Stimulated activated CD4-positive, alpha-beta T cell treated with anti-CD3 and anti-CD28 coated beads, Interleukin-1b, Interleukin-23, amount 100 ng/mL, for 48 hours (primary cell): ENCODE measurements at places on chromosomes 11 and 22.

- DNase-seq: no peak
Measured at GRCh38 chr11:18259259-18259658, 6.8 kb upstream of the SAA1 start.

GRCh38 chr11:82901922-82902485 lies 468 bp downstream of the DDIAS start:
- DNase-seq: no peak

DNA sequence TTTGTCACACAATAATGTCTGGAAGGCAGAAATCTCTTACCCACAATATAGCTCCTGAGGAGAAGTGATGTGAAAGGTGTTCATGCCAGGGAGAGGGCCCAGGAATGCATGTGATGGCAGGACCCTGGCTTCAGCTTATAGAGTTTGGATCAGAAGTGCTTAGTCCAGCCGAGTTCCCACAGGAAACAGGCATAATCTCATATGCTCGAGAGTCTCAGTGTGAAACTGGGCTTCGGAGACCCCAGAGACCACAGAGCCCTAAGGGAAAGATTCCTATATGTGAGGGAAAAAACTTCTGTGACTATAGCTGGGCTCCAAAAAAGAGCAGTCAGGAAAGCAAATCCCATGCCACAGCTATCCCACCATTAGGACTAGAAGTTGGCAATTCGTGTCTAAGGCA lies at the start of gene OR52N5:
TSS of gene OR52N5 (minus strand) at position 101 of the 400 bp plus-strand sequence. CDS start 4,721 bp downstream, outside the sequence.
- DNase-seq: no peak

DNA sequence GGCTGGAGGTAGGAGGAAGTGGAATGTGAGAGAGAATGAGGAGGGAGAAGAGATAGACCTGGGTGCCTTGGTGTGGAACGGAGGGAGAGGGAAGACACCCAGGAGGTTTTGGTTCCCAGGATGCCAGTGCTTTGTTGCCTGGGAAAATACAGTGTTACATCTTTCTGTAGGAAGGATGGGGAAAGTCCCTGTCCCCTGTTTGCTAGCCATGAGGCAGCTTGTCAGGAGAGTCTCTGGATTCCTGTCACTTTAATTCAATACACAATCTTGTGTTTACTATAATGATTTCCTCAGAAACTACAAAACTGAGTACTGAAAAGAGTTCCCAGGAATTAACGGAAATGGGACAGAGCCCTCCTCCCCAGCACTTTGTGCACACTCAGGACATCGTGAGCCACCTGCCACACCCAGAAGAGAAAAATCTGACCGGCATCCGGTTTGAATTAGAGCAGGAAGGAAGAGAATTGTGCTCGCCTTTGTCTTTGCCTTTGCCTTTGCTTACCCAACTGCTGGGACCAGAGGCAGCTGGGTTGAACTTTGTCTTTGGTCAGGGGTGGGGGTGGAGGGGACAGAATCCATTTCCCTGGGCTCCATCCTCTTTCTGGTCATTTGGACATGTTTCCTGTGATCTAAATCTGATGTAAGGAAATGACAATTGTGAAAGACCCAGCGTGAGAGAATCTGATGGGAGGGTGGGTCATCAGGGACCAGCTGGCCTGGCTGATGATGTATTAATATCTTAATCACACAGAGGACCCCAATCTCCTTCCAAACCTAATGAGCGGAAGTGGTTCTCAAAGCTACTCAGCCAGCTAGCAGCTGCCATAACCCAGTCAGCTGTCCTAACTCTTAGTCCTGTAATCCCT lies 1.3 kb upstream of the LIMK2 start:
- DNase-seq: no peak

- DNase-seq: no peak
Measured at GRCh38 chr11:35850191-35850590, 93.7 kb upstream of the LDLRAD3 start.

DNA sequence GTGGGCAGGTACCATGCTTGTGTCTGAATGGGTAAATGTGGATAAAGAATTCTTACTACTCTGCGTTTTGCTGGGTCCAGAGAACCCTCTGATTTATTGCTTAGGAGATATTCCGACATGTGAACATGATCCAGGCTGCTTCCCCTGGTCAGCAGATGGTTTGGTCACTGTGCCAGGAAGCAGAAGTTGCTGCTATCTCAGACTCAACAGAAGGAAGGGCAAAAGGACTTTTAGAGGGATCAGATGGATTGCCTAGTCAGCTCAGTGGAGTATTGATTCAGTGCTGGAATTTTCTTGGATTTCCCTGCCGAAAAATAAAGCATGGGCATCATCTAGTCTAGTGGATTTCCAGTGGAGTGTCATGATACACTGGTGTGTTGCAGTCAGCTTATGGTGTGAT lies 440.1 kb downstream of the NTM start:
- DNase-seq: no peak

DNA sequence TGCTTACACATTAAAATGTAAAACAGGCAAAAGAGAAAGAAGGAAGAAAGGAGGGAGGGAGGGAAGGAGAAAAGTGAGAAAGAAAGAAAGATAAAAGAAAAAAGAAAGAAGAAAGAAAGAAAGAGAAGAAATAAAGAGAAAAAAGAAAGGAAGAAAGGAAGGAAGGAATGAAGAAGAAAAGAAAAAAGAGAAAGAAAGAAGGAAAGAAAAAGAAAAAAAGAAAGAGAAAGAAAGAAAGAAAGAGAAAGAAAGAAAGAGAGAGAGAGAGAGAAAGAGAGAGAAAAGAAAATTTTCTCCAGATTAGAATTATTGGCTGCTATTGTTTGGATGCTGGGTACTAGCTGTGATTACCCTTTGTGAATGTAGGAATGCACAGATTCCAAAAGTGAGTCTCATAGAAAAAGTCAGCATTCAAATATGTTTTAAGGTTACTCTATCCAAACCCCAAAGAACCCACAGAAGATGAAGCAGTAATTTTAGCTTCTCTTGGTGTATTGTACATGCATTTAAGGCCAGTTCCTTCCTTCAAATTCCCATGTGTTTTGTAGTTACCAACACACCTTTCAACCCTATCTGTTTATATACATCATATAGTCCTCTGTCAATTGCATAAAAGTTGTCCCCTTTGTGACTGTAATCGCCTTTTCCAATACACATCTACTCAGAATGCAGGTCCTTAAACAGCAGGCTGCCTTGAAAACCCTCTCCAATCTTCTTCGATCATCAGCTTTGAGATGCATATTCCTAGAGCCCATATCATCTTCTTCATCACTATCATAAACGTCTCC lies 789 bp upstream of the FAM111A start:
- DNase-seq: no peak

- DNase-seq: no peak
Measured at GRCh38 chr22:49768951-49769690, 58.6 kb downstream of the BRD1 start.

GRCh38 chr11:134488913-134489312 lies 76.9 kb upstream of the B3GAT1 start:
- no peak for DNase-seq

- peak; percentile 74 for DNase-seq
Measured at GRCh38 chr22:37282385-37282677, at the start of gene CYTH4. TSS of gene CYTH4 (plus strand) at chr22:37282508. CDS start at chr22:37282570, 62 bp downstream.

- DNase-seq: no peak
Measured at GRCh38 chr11:104279587-104279986, 115.6 kb upstream of the PDGFD start.

DNA sequence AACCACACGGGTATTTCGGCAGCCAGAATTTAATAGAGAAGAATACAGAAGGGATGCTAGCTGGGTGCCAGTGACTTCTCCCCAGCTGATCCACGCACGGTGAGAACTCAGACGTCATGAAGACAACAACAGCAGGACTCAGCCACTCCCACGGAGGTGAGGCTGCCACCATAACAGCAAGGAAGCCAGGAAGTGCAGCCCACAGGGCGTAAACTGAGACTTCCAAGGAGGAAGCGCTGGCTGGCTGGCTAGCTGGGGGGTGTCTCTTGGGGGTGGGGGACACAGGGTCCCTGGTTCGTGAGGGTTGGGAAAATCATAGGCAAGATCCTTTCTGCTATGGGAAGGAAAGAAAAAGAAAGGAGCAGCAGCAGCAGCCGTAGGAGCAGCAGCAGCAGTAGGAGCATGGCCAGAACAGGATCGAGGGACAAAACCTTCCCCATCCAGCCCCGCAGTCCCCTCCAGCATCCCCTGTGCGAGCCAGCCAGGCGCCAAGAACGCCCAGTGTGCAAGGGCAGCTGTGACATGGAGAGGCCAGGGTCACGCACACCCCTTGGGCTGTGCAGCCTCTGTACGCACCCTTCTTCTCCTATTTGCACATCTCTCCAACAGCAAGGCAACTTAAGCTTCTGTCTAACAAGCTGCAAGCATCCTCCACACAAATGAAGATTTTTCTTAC lies 49.6 kb upstream of the SHANK2 start:
- no peak for DNase-seq

GRCh38 chr11:45982656-45983470 lies 60.4 kb downstream of the LARGE2 start:
- DNase-seq: peak; percentile 43

DNA sequence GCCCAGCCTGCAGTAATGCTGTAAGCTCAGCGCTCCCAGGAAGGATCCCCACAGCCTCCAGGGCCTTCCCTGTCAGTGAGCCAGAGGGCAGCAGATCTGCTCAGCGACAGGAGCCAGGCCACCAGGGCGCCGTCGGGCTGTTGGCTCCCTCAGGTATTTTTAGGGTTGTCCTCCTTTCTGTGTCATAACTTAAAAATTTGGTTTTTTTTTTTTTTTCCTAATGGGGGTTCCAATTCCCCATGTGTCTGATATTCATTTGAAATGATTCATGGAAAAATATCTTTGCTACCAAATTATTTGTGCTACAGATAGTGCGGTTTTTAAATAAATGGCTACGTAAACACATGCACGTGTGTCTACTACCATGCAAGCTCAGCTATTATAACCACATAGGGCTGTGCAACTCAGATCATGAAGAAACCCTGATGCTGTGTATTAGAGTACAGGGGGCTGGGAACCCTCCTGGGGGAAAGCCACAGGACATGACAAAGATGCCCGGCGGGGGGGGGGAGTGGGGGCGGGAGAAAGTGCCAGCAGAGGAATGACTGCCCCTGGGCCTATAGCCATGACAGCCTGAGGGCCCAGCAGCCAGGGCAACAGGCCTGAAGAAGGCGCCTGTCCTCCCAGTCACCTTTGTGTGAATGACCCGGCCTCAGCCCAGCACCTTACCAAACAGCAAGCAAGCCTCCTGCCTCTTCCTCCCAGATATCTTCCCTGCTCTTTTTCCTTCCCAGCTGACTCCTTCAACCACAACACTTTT lies 89.3 kb downstream of the NAT10 start:
- DNase-seq: no peak

DNA sequence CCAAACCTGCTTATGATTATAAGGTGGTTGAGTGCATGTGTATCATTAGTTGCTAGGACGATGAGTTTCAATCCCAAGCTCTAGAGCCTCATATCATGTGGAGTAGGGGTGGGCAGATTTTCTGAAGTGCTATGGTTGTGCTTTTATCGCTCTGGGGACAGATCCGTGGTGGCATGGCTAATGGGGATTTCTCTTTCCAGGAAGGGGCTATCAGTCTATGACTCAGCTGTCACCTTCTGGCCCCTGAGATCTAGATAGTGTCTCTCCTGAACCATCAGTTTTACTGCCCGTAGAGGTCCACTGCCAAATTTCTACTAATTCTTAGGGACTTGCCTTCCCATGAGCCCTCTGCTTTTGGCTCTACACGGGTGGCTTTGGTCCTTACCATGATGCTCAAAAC lies 51.8 kb downstream of the FDX1 start:
- DNase-seq: no peak

- DNase-seq: no peak
Measured at GRCh38 chr11:71322861-71323582, 70.6 kb upstream of the SHANK2 start.

GRCh38 chr22:48146426-48146825 lies 1384.0 kb downstream of the TBC1D22A start:
- no peak for DNase-seq

- DNase-seq: no peak
Measured at GRCh38 chr11:98099371-98099770, 921.4 kb upstream of the CNTN5 start.

- no peak for DNase-seq
Measured at GRCh38 chr11:128391811-128392210, 195.5 kb downstream of the ETS1 start.

- DNase-seq: no peak
Measured at GRCh38 chr11:103811870-103812455, 224.5 kb upstream of the DDI1 start.

- DNase-seq: no peak
Measured at GRCh38 chr11:107669893-107670601, 41.8 kb downstream of the SLN start.

- DNase-seq: no peak
Measured at GRCh38 chr11:18193010-18193409, 20.4 kb downstream of the MRGPRX4 start.

GRCh38 chr11:46776878-46777277 lies 57.9 kb downstream of the F2 start:
- no peak for DNase-seq

DNA sequence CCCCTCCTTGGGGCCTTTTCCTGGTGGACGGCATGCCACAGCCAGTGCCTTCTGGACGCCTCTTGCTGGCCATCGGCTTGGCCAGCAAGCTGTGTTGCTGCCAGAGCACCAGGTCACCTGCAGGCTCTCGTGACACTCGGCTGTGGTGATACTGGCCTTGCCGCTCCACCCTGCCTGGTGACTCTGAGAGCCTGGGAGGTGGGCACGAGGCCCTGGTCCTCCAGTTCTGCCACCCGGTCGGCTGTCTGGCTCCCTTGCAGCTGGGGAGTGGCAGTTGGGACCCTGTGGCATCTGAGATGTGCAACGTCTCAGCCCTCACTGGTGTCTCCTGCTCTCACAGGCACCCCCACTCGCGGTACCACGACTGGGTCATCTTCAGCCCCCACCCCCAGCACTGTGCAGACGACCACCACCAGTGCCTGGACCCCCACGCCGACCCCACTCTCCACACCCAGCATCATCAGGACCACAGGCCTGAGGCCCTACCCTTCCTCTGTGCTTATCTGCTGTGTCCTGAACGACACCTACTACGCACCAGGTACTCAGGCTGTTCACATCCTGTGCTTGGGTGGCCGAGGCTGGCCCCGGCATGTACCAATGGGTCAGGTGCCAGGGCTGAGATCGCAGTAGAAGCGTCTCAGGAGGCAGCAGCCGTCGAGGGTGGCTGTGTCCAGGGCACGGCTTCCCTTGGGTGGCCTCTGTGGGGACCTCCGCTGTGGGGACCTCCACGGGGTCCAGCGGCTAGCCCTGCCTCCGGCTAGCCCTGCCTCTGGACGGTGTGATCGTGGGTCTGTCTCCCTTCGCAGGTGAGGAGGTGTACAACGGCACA lies 26.0 kb downstream of the MUC2 start:
- no peak for DNase-seq
